Neural progenitor cell (in vitro differentiated cells): ENCODE measurements at places on chromosomes 7 and 10. TPM values are rescaled to one million over a fixed set of nuclear protein-coding genes. Genes with fewer than 3 reads are reported as not detected.

SPDYE8 gene
- not detected in 2 replicates for total RNA-seq

SEMA3C gene
- total RNA-seq = 0.28 and 0.54 TPM in 2 replicates

RHOBTB1 gene
- 15.1 and 21.5 TPM in 2 replicates for total RNA-seq

C10orf105 gene
- total RNA-seq = 0.39 and 1.5 TPM in 2 replicates

KAZALD1 gene
- total RNA-seq = 0.77 and 1.8 TPM in 2 replicates

ST8SIA6 gene
- total RNA-seq = 4.4 and 5.1 TPM in 2 replicates

HOXA6 gene
- total RNA-seq = not detected in 2 replicates

GHRHR gene
- total RNA-seq = not detected in 2 replicates

FAM180A gene
- total RNA-seq = not detected in 2 replicates

NYAP1 gene
- 1.2 and 6.7 TPM in 2 replicates for total RNA-seq

- DNase-seq = peak; percentile 74
These were observed at the start of gene RELN for GRCh38 chr7:103989200-103989784. Gene RELN, minus strand, starts transcription at chr7:103989658. Its CDS starts 302 bp downstream, at chr7:103989356.

- DNase-seq = no peak
These were observed 256.2 kb upstream of the CACNA2D1 start for GRCh38 chr7:82699773-82700186.

- DNase-seq = no peak
These were observed 747.8 kb downstream of the GRID1 start for GRCh38 chr10:85618841-85619240.

- DNase-seq = no peak
These were observed 591.9 kb downstream of the GALNT17 start for GRCh38 chr7:71723859-71724258.

GRCh38 chr7:4775848-4776623, 613 bp downstream of the AP5Z1 start:
- no peak for DNase-seq

DNA sequence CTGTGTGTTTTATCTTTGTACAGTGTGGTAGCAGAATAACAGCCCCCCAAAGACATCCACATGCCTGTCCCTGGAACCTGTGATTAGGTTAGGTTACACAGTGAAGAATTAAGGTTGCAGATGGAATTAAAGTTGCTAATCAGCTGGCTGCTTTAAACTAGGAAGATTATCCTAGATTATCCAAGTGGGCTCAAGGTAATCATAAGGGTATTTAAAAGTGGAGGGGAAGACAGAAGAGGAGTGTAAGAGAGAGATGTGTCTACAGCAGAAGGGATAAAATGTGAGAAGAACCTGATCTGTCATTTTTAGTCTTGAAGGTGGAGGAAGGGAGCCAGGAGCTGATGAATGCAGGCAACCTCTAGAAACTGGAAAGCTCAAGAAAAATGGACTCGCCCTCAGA, 117.6 kb downstream of the ARHGAP22 start:
- no peak for DNase-seq

GRCh38 chr7:47481541-47482012, 100.3 kb downstream of the TNS3 start:
- DNase-seq = no peak

GRCh38 chr7:88041583-88041982, 107.5 kb downstream of the ADAM22 start:
- DNase-seq = no peak

DNA sequence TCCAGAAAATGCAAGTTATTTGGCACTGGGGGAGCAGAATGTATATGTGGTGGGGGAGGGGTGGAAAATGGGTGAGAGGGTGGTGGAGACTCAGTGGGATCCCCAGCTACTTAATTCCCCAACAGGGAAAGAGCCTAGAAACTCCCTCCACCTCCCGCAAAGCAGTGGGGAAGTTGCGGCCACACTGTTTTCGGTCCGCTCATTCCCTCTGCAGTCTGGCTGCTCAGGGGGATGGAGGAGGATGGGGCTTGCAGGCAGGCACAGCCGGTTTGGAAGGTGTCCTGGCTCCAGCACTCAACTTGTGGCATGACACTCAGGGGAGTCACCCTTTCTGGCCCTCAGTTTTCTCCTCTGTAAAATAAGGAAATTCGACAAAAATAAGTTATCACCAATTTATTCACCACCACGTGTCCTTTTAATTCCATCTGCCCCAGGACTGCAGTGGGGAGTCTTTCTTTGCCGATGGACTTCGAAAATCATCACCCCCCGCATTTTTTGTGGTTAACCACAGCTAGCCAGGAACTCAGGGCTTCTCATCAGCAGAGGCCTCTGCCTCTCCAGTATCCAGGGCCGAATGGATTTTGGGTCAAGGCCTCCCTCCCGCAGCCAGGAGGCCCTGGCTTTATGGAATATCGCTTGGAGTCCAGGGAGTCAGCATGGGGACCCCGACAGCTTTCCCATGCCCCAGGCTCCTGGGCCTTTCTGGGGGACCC, 1.6 kb upstream of the HTRA1 start:
- DNase-seq = no peak

- no peak for DNase-seq
These were observed 10.6 kb downstream of the DNAJB6 start for GRCh38 chr7:157347217-157347904.

DNA sequence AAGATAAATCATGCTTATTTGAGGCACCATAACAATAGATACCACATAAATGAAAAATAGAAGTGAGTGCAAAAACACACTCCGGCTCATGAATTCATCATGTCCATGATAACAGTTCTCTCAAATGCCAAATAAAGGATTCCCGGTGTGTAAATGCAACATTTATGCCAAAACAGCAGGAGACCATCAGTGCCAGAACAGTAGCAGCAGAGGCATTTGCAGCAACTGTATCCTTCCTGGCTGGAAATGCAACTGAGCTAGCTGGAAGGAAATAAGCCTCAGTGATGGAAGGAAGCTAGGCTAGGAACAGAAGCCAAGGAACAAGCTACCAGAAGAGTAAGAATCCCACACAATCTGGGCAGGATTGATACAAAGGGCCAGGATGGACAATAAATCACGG, 79.9 kb upstream of the THSD7A start:
- DNase-seq = no peak

GRCh38 chr7:100567751-100568175, 5.9 kb downstream of the SAP25 start:
- no peak for DNase-seq

GRCh38 chr7:132377703-132378584, 198.3 kb downstream of the PLXNA4 start:
- no peak for DNase-seq

- DNase-seq = no peak
These were observed 85.1 kb upstream of the RELN start for GRCh38 chr7:104074529-104074928.

GRCh38 chr10:124997771-124998623, 56.1 kb downstream of the ZRANB1 start:
- no peak for DNase-seq

- DNase-seq = no peak
These were observed 62.8 kb downstream of the PDZD8 start for GRCh38 chr10:117312430-117312829.

GRCh38 chr7:104894726-104895521, 119.1 kb upstream of the KMT2E start:
- no peak for DNase-seq

DNA sequence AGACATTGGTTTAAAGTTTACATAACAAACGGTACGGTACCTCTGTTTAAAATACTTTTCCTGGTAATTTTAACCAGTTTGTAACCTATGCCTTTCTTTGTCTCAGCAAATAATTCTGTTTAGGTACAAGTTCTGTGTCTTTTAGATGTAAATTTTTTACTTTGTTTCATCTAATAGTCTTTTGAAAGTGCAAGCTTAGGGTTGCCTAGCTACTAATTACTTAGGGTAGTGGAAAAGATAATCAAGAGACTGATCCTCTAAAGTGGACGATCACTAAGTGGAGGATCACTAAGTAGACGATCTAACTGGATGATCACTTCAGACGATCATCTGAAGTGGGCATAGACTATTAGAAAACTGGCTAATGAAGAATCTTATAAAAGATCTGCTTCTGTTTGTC, 16.1 kb upstream of the FKBP9 start:
- peak; percentile 24 for DNase-seq

- DNase-seq = no peak
These were observed 10.9 kb downstream of the EIF4H start for GRCh38 chr7:74185016-74185415.

- DNase-seq = no peak
These were observed 112.2 kb downstream of the EXOC4 start for GRCh38 chr7:133364959-133365690.

DNA sequence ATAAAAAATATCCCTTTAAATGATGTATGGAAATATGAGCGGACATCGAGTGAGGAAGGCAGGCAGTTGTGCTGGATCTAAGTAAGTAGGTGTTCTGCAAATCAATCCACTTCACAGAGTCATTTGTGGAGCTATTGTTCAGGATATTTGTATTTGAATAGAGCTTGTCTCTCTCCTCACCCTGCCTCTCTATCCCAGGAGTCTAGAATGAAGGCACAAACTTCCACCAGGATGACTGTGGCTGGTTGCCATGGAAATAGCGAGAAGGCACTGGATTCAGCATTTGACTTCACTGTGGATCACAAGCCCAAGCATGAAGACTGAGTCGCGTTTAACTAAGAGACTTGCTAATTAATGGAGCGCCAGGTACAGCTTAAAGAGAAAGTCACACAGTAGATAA, 53.2 kb downstream of the NPY start:
- DNase-seq = peak; percentile 77

GRCh38 chr7:42170724-42171123, 66.3 kb downstream of the GLI3 start:
- no peak for DNase-seq

DNA sequence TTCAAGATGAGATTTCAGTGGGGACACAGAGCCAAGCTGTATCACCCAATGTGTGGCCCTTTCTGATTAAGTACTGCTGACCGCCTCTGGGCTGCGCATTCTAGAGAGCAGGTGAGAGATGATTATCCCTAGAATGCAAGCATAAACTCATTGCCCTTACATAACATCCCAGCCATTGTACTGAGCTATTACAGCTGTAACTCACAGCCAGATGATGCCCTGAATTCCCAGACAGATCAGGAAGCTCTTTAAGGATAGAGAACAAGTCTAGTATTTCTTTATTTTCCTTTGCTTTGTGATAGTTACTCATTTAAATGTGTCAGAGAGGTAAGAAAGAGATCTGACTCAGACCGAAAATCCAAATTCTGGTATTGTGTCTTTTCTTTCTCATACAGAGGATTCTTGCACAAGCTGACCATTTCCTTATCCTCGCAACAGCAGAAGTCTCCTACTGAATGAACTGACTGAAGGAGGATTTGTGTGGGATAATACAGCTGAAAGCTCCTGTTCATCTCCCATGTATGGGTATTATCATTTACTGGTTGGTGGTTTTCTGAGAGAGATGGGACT, 58.4 kb downstream of the ZNF22 start:
- no peak for DNase-seq

GRCh38 chr7:141702047-141702567, at the start of gene DENND11:
Gene DENND11, minus strand, starts transcription at chr7:141702166. Its CDS starts 13 bp downstream, at chr7:141702153.
- DNase-seq = peak; percentile 82

DNA sequence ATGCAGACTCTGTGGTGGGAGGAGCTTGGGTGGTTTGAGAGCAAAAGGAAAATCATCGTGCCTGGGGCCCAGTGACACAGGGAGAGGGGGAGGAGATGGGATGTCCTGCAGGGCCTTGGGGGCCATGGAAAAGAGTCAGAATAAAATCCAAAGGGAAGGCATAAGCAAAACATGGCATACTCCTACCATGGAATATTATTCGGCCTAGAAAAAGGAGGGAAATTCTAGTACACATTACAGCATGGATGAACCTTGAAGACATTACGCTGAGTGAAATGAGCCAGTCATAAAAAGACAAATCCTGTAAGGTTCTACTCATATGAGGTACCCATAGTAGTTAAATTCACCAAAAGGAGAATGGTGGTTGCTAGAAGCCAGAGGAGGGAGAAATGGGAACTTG, 38.7 kb downstream of the STRA8 start:
- DNase-seq = no peak

DNA sequence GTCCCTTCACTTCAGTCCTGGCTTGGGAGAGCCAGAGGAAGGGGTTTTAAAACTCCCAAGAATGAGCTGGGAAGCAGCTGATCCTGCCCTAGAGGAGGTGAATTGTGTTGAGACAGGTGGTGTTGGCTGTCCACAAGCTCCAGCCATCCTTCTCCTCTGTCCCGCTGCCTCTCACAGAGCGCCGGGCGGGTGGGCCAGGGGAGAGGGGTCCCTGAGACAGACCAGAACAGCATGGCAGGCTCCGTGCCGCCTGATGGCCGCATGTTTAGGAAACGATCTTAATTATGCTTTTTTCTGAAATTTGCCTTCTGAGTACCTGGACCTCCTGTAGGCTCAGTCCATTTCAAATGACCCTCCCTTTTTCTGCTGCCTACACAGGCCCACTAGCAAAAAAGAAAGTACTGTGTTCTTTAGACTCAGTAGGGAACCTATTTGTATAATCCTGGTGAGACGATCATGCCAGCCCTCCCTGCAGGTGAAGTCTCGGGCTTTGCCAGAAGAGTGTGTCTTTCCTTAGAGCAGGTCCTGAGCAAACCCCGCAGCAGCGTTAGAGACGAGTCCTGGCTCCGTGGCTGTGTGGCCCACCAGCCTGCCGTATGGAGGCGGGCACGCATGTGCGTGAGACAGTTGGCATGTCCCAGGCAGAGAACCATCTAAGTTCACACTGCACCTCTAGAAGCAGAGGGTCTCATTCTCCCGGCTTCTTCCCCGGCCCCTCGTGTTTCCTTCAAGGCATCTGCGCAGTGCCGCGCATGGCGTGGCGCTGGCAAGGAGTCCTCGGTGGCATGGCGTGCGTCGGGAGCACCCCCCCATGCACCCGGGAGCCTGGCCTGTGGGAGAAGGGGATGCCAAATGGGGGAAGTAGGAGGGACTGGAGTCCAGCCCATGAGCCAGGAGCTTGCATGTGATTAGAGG, 26.3 kb upstream of the PWWP2B start:
- DNase-seq = no peak

DNA sequence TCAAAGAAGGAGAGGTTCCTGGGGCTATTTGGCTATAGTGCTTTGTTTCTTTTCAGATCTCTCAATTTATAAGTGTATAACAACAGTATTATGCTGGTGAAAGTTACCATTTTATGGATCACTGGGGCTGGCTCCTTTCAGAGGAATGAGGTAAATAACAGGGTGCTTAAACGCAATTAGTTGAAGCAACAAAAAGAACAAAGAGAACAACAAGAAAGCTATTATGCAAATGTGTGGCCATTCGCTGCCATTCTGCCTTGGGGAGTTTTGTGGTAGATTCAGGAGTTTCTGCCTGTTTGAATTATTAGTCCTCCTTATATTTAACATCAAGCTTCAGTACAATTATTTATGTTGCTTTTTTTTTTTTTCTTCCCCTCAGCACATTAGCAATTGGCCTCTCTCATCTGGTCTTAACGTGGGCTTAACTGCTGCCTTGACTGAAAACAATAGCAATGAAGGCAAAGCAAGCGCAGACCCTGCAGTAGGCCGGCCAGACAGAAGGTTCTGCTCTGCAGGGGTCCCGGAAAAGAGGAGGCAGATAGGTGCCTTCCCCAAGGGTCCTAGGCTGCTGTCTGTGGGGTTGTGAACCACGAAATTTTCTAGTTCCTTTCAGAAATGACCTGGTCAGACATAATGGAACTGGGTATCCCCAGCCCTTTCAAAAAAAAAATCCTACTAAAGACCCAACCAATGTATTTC, 339.9 kb upstream of the PODXL start:
- peak; percentile 59 for DNase-seq

- DNase-seq = no peak
These were observed 99.1 kb downstream of the SAMD9 start for GRCh38 chr7:93018716-93019115.
